ENCODE measurements at places on chromosomes 1 and 21.

- no peak for DNase-seq
Observed at GRCh38 chr1:189220750-189221149, 1256.9 kb downstream of the BRINP3 start.

DNA sequence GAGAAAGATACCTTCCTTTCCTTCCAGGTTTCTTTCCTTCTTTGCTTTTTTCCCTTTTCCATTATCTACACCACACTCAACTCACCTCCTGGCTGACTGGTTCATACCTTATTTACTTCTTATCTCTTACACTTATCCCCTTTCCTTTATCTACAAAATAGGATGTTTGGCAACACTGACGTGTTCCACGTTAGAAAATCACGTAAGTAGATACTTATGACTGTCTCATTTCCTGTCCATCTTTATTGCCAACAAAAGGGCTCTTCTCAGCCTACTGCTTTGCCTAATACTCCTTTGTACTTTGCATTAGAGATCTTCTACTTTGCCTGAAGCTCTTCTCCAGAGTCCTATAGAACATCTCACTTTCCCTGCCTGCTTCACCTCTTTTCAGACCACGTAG is 25.1 kb downstream of the SYNJ1 start:
- no peak for DNase-seq

DNA sequence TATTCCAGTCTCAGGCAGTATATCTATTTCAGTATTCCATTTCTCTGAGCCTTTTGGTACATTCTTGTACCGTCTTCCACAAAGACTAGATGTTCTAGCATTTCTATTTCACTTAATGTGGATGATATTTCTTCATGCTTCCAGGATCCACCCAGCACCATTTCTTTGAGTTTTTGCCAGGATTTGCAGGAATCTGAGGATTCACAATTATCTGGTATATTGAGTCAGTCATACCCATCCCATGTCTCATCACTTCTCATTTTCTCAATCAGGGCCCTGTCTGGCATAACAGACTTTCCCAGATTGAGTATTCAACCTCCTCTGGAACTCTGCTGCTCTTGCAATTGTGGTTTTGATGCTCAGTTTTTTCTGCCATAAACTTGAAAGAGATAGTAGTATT is 20.9 kb upstream of the COL11A1 start:
- no peak for DNase-seq

DNA sequence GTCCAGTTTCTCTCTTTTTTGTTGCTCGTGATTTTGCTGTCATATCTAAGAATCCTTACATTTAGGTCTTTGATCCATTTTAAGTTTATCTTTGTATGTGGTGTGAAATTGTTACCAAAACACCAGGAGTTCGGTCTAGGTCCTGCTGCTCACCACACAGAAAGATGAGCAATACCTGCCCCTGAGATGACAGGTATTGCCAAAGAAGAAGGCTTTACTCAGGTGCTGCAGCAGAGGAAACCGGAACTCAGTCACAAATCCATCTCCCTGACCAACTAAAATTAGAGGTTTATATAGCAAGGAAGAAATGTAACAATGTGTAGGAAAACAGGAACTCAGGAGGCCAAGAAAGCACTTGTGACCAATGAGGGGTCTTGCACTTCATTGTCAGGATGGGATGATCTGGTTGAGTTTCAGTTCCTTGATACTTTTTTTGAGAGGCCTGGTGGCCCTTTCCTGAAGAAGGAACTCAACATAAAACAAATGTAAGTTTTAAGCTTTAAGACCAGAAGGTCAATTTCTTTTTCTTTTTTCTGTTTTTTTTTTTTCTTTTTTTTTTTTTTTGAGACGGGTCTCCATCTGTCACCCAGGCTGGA is 16.5 kb upstream of the SETDB1 start:
- DNase-seq: no peak

DNA sequence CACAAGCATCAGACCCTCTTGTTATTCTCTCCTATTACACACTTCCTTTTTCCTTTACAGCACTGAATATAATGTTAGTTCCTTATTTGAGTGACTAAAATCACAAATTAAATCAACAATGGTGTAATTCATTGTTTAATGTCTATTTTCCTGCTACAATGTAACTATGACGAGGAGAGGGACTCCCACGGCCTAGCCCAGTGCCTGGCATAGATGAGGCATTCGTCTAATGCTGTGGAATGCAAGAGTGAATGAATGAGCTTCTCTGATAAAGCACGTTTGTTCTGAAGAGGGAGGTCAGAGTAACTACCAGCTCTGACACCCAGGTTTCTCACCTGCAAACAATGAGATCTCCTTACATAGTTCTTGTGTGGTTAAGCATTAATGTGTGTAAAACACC is 479.4 kb downstream of the OMA1 start:
- DNase-seq: no peak

- DNase-seq: no peak
Observed at GRCh38 chr1:37040261-37040660, 5.9 kb upstream of the GRIK3 start.

DNA sequence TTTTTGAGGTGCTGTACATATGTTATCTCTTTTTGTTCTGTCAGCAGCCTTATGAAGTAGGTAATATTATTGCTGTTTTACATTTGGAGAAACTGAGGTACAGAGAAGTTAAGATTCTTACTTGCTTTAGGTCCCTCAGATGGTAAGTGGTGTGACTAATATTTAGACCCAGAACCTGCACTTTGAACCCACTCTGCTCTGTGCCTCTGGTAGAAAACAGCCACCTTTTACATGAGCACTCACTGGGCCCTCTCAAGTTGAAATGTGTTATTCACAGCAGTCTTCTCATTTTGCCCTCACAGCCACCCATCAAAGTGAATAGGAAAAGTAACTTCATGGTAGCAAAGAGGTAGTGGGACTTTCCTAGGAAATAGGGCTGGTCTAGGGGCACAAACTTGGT is 4.7 kb downstream of the NSUN4 start:
- no peak for DNase-seq

- DNase-seq: no peak
Observed at GRCh38 chr1:15005116-15005515, 148.4 kb upstream of the TMEM51 start.

DNA sequence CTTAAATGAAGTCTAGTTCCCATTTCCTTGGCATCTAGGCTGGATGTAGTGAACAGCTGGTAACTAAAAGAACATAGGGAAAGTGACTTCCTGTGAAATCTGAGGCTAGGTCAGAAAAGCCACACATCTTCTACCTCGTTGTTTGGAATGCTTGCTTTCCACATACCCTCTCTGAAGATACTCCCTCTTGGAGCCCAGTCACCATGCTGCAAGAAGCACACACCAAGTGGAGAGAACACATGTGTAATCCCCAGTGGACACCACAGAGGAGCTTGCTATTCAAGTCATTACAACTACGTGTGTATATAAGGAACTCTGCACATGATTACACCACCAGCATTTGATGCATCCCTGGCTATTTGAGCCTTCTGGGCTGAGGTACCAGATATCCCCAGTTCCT is 125.9 kb downstream of the RGS21 start:
- no peak for DNase-seq

DNA sequence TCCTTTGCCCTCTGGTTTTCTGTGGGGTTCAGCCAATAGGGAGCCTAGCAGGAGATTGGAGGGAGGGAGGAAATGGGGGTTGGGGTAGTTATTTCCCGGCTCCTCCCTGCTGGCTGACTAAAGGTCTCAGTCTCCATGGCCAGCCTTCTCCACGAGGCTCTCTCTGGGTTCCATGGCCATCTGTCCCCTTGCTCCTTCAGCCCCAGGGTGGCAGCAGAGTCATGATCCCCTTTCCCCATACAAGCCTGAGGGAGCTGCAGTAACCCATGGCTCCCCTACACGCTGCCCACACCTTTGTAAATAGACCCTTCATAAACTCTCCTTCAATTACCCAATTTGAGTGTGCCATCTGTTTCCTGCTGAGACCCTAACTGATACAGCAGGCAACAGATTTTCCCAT is 176.1 kb upstream of the CSF3R start:
- DNase-seq: no peak

DNA sequence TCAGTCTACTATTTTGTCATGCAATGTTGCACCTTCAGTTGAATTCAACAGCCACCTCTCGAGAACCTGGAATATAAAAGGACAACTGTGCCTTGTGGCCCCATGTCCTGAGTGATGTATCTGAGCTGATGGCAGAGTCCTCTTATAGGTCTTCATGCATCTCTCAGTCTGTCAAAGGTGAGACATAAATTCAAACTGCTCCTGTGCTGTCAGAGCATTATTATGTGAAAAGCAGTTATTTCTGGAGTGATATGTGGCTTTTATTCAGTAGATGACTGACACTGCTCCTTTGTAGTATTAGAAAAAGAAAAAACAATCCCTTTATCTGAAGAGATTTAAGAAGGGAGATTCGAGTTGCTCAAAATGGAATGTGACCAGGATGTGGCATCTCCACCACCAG is 8.4 kb downstream of the S100A10 start:
- DNase-seq: no peak

- no peak for DNase-seq
Observed at GRCh38 chr1:36134505-36135329, 9.7 kb upstream of the COL8A2 start.

DNA sequence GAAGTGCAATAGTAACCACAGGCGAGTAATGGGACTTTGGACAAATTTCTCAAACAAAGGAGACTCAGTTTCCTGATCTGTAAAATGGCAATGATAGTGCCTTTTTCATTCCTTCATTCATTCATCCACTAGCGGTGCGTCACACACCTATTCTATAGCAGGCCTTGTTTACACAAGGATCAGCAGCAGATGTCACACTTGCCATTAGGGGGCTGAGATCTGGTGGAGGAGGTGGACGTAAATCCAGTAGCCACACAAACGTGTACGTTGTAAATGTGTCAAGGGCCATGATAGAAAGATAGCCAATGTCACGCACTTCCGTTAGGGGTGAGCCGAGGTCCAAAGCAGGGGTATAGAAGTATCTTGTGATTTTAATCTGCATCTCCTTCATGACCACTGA is 34.2 kb downstream of the SERINC2 start:
- no peak for DNase-seq

- peak; percentile 56 for DNase-seq
Observed at GRCh38 chr1:12059722-12060464, 3.2 kb upstream of the TNFRSF8 start.

DNA sequence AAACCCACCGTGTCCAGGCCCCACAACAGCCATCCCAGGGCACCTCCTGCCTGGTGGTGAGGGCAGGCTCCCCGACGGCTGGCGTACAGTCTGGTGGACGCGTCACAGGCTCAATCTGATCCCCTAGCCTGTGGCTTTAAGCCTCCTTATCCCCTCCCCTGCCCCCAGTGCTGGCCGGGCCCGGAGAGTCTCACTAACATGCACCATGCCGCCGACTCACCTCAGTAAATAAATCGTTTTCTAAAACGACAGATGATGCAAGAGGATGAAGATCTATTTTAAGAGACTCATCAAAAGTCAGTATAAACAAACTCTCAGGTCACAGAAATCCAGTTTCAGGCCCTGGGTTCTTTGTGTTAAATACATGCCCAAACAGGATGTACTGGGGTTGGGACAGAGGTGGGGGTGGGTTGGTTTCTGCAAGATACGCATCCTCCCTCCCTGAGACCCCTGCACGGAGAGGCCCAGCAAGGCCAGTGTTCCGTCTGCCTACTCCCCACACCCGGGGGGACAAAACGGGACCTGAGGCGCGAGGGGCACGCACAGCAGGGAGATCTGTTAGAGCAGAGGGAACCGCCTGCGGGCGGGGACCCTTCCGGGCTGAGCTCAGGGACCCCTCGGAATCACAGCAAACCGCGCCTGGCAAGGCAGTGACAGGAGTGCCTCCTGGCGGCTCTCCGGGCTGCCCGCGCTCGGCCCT is 3.1 kb downstream of the PANK4 start:
- DNase-seq: no peak

- DNase-seq: no peak
Observed at GRCh38 chr1:211259638-211260126, 516 bp downstream of the RCOR3 start.

DNA sequence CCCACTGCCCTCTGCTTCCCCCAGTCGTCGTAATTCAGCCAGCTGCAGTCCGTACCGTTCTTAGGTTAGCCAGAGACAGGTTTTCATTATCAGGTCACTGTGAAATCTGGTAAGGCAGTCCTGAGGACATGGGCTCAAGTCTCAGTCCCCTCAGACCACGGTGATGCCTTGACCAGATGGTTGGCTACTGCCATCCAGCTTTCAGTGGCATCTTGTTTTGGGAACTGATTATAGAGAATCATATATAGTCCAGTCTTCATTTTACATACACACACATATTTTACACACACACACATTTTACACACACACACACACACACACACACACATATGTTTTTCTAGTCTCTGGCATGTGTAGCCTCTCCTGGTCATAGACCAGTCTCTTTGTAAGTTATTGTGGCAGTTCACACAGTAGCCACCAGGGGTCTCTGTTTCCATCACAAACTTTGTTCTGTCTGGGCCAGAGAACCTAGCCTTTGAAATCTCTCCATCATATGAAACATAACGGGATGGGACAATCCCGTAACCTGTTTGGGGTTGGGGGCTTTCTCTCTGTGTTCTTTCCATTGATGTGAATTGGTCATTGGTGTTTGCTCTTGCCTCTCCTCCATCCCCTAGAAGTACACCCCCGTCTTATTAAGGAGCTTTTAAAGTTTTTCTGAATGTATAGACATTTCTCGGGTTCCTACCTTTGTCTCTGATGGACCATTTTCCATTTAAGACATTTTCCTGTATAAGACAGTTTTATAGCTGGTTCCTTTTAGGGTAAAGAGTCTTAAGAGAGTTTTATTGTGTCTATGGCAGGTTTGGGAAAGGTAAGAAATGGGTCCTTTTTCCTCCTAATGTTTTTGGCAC is 8.4 kb upstream of the IKBKE start:
- peak; percentile 53 for DNase-seq

GRCh38 chr1:83932281-83932680 is 66.7 kb downstream of the TTLL7 start:
- DNase-seq: no peak

DNA sequence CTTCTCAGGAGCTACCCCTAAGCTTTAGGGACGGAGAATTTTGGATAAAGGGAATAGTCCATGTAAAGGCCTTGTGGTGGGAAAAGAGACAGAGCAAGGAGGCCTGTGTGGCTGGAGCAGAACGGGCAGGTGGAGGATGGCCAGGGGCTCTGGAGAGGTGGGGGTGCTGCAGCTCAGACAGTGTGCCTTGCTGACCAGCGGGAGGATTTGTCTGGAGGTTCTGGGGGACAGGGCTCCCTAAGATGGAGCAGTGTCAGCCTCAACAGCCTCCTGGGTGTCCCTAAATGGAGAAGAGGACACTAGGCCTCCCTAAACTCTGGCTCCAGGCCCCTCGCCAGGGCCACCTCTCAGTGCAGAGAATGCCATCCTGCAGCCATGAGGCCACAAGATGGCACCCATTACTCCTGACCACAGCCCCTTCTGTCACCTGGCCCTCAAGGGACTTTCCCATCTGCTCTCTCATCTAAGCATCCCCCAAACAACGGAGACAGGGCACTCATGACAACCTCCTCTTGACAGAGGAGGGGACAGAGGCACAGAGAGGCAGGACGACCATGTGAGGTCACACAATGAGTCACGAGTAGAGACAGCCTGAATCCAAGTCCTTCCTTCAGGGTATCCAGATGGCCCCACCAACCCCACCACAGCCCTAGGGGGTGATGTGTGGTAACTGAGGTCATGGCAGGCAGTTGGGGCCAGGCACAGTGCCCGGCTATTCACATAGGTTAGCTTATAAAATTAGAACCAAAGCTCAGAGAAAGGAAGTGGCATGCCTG is 94.7 kb downstream of the DMRTB1 start:
- no peak for DNase-seq

GRCh38 chr1:153349363-153350320 is 1.0 kb upstream of the PGLYRP4 start:
- no peak for DNase-seq

GRCh38 chr21:16419188-16419921 is 689.6 kb downstream of the USP25 start:
- no peak for DNase-seq

Measured in T-helper 2 cell treated with Interferon-gamma antibody and Interleukin-4, amounts not matched to agents 5 μg/mL and 100 μg/mL, for 36 hours (primary cell).